ENCODE measurements at places on chromosomes 16 and 17. TPM values are rescaled to one million over a fixed set of nuclear protein-coding genes. Genes with fewer than 3 reads are reported as not detected.
A peak's percentile ranks its signal among the peaks of the same experiment; 100 is the strongest.

- no peak for DNase-seq
Observed at GRCh38 chr16:74713876-74714275, 13.2 kb upstream of the MLKL start.

- no peak for DNase-seq
Observed at GRCh38 chr17:65953316-65954147, 238.4 kb downstream of the CEP112 start.

GRCh38 chr16:62068747-62069146, 32.5 kb upstream of the CDH8 start:
- no peak for DNase-seq

DNA sequence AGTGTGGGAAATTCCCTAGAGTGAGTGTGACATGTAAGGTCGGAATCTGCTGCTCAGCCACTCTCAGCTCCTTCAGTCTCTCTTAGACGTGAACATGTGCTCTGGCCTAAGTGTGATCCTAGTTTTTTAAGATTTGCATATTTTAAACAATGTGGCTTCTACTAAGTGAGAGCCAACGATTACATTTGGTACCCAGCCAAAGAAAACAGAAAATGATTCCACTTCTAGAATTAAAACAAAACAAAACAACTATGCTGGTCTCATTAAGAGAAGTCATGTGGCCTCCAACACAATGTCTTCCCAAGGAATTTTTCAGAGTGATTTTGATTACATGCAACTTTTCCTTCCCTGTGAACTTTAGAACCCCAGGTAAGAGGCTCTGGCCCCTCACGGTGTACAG, 10.1 kb downstream of the TMEM238L start:
- DNase-seq: no peak

DNA sequence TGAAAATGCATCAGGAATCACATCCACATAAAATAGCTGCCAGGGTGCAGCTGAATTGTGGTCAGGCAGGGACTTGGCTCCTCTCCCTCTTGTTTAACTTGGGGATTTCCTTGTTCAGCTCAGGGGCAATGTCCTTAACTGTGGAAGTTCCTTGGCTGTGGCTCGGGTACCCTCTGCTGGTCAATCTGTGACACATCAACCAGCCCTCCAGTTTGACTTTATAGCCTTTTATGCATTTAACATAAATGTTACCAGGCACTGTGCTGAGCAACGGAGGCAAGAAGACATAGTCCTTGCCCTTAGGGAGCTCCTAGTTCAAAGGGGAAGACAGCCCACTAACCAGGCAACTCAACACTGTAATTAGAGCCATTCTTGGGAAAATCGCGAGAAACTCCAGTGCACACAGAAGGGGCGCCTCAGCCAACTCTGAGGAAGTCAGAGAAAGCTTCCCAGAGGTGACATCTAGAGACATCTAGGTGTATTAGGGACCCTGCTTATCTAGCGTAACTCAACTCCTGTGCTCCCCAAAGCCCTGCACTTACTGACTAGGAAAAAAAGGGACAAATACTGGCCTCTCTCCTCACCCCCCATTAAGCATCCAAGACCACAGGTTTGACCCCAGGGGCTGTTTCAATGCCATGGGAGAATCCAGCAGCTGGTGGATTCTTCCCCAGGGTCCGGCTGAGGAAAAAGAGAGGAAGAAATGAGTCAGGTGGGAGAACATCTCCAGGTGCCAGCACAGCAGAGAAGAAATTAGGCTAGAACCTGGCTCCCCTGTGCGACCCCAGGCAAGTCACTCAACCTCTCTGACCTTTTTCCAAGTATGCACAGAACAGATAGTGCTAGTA, 17.3 kb upstream of the EEF2K start:
- DNase-seq: peak; percentile 82

GRCh38 chr16:72203401-72203800, 31.4 kb upstream of the PMFBP1 start:
- no peak for DNase-seq

DNA sequence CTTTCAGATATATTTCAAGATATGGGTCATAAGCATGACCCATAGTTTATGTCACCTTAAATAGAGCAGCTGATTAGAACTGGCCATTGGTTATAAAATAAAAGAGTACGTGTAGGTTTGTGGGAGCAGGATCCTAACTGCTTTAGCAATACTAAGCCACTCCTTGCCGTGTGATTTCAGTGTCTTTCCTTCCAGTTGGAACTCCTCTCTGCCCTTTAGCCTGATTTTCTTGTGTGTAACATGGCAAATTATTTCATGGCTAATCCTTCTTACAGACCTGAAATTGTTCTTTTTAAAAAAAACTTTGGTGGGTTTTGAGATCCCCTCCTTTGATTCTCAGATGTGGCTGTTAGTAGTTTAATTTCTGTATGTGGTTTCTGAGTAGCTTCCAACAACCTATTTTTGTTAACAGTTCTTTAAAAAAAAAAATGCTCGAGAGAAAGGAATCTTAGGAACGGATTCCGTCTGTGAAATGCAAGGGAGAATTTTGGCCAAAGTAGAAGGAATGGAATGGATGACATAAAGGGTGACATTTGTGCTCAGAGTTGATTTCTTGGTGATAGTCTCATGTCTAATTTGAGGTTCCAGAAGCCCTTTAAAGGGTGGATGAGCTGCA, 39.9 kb downstream of the DHRS7B start:
- no peak for DNase-seq

The AGRP gene
- not detected for total RNA-seq

The GINS2 gene
- total RNA-seq: 0.60 TPM

The BRIP1 gene
- total RNA-seq: 0.09 TPM

The SOCS1 gene
- total RNA-seq: 1.6 TPM

All from pancreas (tissue), 10 donors.